ENCODE measurements at places on chromosomes 7 and 10.

DNA sequence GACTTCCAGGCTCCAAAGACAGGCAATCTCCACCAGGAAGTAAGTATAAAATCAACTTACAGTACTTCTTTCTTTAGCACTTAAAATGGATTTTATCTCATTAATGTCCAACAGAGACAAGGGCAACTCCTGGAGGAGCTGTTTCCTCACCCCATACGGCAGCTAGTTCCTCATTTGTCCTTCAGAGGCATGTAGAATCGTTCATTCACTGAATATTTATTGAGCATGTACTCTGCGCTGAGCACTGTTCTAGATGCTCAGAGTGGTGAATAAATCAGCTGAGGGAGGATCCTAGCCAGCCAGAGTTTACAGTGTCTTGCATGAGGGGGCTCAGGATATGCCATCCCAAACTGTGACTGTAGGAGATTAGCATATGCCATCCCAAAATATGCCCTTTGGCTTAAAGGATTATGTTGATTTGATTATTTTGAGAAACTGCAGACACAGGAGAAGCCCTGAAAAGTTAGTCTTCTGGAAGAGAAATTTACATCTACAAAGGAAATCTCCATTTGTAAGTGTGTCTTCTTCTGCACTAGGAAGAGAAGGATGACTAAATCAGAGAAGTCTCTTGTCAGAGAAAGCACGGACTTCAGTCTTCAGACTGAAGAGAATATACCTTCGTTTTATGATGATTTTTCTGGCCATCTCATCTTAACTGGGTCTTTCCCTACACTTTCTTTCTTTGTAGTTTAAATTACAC is 66.9 kb downstream of the BAMBI start:
- peak; percentile 10 for DNase-seq

- no peak for DNase-seq
Observed at GRCh38 chr10:96641396-96642295, 54.8 kb upstream of the TM9SF3 start.

DNA sequence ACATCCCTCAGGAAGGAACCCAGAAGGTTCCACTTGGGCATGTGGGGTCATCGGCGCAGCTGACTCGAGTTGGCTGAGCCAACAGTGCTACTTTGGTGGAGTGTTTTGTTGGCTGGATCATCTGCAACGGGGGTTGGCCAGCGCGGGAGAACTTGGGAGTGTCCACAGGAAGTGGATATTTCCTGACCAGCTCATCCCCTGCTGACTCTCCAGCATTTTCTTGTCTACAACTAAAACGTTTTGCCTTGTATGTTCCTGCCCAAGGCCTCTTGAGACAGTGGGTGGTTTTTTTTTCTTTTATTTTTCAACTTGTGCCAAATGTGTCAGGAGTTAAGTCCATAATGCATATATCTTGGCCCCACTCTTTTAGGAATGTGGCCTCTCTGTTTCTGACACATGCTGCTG is 208.6 kb downstream of the ZNF365 start:
- DNase-seq, result no peak

DNA sequence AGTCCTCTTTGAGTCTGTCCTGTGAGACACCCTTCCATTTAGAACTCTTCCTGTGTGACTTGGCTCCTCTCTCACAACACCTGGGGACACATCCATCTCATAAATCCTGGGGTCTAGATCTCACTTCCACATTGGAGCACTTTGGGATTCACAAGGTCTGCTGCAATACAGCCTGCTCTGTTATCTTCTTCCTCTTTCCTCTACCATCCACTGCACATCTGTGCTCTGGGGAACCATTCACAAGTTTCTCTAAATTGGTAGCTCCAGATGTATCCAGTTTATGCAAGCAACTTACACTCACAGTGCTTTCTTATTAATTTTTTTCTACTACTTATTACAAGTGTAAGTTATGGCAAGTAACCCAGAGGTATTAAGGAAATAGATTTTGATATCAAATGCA is 5.5 kb upstream of the FIGNL1 start:
- peak; percentile 30 for DNase-seq

- no peak for DNase-seq
Observed at GRCh38 chr7:42972699-42973500, 40.7 kb downstream of the MRPL32 start.

DNA sequence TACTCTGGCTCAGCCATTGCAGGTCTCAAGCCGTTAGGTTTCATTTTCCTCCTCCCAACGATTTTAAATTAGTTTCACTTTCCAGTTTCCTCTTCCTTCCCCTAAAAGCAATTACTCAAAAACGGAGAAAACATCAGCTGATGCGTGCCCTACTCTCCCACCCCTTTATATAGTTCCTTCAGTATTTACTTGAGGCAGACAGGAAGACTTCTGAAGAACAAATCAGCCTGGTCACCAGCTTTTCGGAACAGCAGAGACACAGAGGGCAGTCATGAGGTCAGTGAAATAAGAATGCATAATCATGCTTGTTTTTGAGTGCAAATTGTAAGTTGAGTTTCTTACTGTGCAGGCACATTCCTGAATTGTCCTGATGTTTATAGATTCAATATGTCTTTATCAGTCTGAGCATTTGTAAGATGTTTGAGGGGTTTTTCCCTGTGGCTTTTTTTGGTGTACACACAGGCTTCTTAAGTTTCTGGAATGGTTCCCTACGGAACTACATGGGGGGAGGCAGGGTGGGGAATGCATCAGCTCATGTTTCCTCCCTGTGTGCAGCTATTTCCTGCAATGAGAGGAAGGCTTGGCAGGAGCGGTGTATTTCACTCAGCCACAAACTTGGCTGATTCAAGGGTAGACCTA is at the start of gene IFIT3:
Gene IFIT3 (plus strand): TSS at position 195 of the 639 bp plus-strand sequence. CDS start 77 bp downstream, at position 272.
- peak; percentile 80 for DNase-seq

DNA sequence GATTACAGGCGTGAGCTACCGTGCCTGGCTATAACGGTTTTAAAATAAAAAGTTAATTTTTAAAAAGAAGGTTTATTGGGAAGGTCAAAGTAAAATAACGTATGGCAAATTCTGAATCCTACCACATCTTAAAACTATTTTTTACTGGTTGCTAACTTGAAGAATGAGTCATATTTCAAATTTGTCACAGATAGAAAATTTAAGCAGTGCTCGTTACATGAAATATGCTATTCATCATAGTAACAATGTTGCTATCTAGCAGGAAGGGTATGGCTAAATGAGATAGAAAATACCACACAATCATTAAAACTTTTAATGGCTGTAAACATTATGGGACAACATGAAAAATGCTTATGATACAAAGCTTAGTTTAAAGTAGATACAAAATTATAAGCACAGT is 500.5 kb downstream of the PHTF2 start:
- DNase-seq, result no peak

GRCh38 chr10:49329146-49329505 is 30.2 kb downstream of the C10orf71 start:
- no peak for DNase-seq

- no peak for DNase-seq
Observed at GRCh38 chr10:115845921-115846320, 427.1 kb downstream of the GFRA1 start.

DNA sequence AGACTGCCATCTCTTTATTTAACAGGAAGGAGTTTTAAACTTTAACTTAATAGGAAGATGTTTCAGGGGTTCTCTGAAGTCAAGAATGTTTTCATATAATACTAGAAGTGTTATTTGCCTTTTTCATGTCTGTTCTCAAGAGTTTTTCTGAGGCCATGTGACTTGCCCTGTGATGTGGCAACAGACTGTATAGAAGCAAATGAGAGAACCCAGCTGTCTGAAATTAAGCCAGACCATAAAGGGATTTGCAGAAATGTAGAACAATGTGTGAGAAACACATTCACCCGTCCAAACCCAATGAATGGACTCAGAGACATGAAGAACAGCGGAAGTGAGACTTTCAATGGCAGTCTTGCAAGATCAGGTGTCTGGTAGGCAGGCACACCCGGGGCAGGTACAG is 23.8 kb downstream of the MAPK8 start:
- DNase-seq, result no peak

Data from NB4 (cell line).